ENCODE measurements at places on chromosomes 1 and 21. TPM values are rescaled to one million over a fixed set of nuclear protein-coding genes. Genes with fewer than 3 reads are reported as not detected.

DNA sequence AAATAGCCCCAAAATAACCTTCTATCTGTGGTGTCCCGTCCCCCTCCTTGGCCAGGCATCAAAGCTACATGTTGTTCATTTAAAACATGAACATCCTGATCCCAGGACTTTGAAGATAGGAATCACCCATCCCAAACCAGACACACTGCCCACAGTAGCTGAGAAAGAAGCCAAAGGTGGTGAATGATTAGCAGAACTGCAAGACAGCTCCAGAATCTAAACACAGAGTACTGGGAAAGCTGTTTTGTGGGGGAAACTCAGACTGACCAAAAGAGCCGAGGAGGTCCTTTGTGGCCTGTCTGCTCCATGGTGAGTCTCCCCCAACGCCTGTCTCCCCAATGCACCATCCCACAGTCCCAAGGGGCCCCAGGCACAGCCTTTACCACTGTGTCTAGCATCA, 7.3 kb upstream of the TEDDM1 start:
- DNase-seq, result no peak

DNA sequence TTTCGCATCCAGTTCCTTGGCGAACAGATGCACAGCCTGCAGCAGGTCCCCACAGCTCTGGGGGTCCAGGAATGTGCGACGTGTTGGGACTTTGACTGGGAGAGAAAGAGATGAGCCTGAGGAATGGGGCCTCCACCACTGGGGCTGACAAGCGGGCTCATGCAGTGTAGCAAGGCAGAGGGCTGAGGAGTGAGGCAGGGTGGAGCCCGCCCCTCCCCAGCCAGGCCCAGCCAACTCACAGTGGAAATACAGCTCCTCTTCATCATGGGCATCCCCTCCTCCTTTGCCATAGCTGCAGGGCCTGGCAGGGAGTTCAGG, 30.7 kb downstream of the CDCA8 start:
- no peak for DNase-seq

DNA sequence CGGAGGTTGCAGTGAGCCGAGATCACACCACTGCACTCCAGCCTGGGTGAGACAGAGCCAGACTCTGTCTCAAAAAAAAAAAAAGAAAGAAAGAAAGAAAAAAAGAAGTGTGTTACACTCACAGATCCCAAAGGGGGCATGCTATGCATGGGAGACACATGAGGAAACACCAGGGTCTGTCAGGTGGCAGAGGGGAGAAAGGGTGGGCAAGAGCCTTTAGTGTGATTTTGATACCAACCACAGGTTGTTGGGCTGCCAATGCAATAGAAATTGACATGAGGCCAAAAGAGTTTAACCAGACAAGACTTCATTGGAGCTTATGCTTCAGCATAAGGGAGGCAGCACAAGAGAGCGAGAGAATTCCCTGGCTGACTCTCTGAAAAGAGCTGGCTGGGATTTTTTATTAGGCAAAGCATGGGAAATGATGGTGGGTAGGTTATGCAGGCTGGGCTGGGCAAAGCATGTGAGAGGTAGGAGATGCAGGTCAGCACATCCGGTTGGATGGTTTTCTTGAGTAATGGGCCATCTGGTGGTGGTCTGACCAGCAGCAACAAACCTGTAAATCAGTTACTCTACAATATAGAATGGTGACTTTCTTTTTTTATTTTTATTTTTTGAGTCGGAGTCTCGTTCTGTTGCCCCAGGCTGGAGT, 11.7 kb upstream of the EXTL1 start:
- DNase-seq, result peak; percentile 14

DNA sequence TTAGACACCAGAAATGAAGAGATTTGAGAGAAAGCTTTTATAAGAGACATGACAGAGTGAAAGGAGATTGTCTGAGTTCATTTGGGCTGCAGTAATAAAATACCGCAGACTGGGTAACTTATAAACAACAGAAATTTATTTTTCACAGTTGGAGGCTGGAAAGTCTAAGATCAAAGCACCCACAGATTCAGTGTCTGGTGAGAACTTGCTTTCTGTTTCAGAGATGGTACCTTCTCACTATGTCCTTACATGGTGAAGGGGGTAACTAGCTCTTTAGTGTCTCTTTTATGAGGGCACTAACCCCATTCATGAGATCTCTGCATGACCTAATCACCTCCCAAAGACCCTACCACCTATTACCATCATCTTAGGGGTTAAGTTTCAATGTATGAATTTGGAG, 30.9 kb upstream of the FCRL4 start:
- DNase-seq, result no peak

DNA sequence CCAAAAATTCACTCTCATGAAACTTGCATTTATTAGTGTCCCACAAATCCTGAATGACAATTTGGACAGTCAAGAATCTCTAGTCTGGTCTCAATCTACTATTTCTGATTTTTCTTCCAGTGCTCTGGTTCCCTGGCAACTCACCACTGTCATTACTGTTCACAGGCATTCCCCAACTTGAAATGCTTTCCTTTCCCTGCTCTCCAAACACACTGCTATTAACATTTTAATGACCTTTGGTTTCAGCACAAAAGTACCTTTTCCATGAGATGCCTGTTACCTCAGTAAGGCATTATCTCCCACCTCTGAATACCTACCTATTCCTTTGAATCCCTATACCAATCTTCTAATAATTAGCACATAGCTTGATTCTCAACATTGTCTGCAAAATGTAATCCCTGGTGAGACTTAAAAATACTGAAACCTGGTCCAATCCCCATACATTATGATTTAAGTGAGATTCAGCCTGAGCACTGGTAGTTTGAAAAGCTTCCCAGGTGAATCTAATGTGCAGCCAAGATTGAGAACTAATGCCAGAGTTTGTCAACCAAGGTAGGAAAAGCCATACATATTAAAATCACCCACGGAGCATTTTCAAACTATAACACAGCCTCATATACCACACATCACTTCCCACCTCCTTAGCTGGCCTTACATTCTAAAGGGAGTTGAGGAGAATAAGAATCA, 11.7 kb upstream of the ANGPTL3 start:
- DNase-seq, result no peak

DNA sequence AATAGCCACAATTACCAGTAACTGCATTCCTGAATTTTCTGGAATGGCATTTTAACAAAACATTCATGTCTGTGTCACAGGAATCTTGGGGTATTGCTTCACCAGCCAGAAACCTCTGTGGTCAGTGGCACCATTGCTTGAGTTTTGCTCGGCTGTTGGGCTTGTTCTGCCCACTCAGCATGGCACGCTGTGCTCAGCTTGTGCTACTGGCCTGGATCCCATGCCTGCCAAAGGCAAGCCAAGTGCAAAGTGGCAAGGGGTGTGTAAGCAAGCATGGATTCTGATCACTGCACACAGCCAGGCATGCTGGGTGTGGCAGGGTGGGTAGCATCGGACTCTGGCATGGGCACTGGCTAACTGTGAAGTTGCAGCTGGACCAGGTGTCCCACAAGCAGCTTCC, 1150.9 kb downstream of the MRPL39 start:
- peak; percentile 18 for DNase-seq

PGLYRP3 gene
- not detected for total RNA-seq

HES5 gene
- total RNA-seq, result not detected

ZNF593OS gene
- total RNA-seq, result not detected

All from MCF 10A (cell line).